Left forelimb (tissue), 1 donor: ENCODE measurements at places on chromosomes 5 and 9.

DNA sequence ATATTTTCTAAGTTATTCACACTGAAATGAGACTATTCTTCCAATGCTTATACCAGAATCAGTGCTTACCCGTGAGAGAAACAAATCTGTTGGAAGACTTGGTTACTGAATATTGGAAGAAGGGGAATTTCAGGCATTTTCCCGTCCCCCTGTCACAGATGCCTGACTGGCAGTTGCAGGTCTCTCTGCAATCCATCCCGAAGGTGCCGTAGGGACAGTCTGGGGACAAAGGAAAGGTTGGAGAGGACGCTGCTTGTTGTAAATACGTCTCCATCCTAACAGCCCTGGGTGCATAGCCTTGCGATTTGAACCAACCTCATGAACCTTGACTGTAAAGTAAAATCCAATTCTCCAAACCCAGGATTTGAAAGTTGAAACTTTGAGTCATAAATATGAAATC, 3.5 kb downstream of the ESM1 start:
- no peak for DNase-seq

GRCh38 chr5:112174959-112175594, 244.0 kb downstream of the EPB41L4A start:
- DNase-seq, result no peak

DNA sequence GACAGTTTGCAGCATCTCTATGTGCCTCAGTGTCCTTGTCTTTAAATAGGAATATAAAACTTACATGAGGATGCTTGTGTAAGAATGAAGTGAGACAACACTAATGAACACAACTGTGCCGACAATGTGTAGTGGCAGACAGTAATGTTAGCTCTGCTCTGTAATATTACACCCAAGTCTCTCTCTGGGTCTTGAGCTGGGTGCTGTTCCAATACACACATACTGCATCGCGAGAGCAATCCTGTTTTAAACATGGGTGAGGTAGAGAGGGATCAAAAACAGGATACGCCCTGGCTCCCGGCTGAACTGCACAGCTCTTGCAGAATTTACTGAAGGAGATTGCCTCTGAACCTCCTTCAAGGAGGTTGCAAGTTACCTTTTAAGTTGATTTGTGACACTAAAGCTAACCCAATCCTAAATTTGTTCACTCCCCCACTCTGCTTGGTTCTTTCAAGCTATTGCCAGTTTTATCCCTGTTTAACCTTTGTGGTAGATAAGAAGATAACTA, 155.2 kb upstream of the ISL1 start:
- no peak for DNase-seq

DNA sequence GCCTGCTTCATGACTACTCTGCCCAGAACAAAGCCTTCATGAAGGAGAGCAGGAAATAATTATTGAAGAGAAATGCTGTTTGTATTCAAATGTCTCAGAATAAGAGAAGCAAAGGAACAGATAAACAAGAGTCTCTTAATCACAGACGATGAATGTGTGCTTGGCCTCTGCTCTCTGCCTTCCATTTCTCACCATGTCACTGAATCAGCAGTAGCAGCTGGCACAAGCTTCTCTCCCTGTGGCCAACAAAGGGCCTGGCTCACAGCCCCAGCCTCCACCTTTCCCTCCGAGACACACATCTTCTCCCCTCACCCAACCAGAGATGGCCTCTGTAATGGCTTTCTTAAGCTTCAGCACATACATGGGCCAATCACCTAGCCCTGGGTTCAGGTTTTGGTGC, 128.1 kb upstream of the SLIT3 start:
- no peak for DNase-seq

- no peak for DNase-seq
Measured at GRCh38 chr5:17384181-17384580, 113.8 kb upstream of the TAF11L2 start.

GRCh38 chr5:145946112-145946861, 9.9 kb downstream of the SH3RF2 start:
- DNase-seq, result no peak

DNA sequence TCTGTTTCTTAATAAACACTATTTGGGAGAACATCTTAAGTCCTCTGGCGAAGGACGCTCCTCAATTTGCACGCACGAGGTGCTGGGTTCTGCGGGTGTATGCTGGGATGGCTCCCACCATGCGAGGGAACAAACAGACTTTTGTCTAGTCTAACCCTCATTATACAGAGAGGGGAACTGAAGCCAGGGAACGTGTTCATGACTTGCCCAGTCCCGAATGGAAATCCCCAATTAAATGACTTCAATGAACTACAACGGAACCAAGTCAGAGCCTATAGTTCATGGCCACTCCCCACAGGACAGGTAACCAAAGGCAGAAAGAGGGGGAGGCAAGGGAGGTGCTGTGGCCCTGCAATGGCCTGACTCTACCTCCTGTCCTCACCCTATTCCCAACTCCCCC, 9.3 kb downstream of the TLE1 start:
- DNase-seq, result no peak

- DNase-seq, result no peak
Measured at GRCh38 chr5:50727149-50727496, 60.7 kb downstream of the PARP8 start.

- no peak for DNase-seq
Measured at GRCh38 chr5:67047160-67047559, 149.4 kb downstream of the CD180 start.

DNA sequence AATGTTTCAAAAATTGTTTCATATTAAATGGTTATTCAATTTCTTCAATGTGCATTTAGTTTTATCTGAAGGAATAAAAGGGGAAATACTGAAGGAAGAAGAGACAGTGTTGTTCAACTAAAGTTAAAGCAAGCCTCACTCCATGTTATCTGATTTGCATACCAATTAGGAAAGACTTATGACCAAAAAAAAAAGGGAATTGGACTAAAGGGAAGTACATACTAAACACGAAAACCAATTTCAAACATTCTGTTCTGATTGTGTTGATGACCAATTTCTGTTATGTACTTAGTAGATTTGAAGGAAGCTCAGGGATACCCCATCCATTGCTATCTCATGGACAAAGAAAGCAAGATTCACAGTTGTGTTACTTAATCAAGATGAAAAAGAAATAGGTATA, 4.9 kb upstream of the GAPT start:
- no peak for DNase-seq

- no peak for DNase-seq
Measured at GRCh38 chr5:168295574-168296201, 4.2 kb downstream of the WWC1 start.

DNA sequence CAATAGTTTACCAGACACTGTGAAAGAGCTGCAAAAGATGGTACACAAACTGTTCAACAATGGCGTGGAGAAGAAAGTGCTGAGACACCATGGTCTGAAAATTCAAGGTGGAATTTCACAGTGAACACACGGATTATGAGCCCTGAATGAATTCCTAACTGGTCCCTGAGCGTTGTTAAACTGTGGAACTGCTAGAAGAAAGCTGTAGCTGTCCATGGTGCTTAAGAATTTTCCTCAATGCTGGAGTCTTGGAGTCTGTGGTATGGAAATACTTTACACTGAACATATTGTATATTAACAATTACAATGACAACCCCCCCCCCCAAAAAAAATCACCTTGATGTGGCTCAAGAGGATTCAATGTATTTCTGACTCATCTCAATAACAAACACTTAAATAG, 68.5 kb downstream of the SLC24A2 start:
- no peak for DNase-seq
